Osteoblast (primary cell): ENCODE measurements at places on chromosomes 13 and 19. TPM values are rescaled to one million over a fixed set of nuclear protein-coding genes. Genes with fewer than 3 reads are reported as not detected.

NLRP7 gene
- not detected in 2 replicates for total RNA-seq

DNA sequence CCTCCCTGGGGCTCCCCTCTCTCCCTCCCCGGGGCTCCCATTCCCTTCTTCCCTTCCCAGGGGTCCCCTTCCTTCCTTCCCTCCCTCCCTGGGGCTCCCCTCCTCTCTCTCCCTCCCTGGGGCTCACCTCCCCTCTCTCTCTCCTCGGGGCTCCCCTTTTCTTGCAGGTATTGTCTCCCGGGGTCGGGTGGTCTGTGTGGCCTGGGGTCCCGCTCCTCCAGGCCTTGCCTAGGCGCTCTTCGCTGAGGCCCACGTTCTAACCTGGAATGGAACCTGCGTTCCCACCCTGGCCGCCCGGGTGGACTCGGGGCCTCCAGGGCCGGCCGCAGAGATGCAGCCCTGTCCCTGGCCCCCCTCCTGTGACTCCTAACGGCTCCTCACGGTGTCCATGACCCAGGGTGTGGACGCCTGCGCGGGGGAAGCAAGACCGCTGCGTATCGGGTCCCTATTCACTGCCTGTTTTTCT is 940 bp upstream of the DCUN1D2 start:
- peak; percentile 93 for DNase-seq

GRCh38 chr19:46551164-46551563 is 50.0 kb upstream of the CALM3 start:
- no peak for DNase-seq

KLK6 gene
- not detected in 2 replicates for total RNA-seq

- DNase-seq, result no peak
These were observed 14.3 kb downstream of the FUT6 start for GRCh38 chr19:5825178-5825577.

UBE2L5 gene
- 0.59 TPM in 1 of 2 replicates, not detected in the other for total RNA-seq

WDR18 gene
- 45.6 and 46.6 TPM in 2 replicates for total RNA-seq
